Fibroblast of upper back skin (primary cell): ENCODE measurements at places on chromosomes 7 and 10.

DNA sequence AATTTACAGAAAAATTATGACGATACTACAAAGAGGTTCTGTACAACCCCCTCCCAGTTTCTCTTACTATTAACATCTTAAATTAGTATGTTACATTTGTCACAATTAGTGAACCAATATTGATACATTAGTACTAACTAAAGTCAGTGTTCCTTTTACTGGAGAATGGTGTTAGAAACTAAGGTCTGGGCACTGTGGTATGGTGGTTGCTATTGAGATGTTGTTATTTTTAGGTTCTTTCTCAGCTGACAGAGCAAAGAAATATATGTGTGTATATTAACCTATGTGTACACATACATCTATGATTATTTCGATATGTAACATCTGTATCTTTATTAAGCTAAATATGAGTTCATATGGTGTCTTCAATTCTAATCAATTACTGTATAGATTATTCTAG, 11.7 kb upstream of the CFTR start:
- DNase-seq, result no peak

- no peak for DNase-seq
Measured at GRCh38 chr7:585229-585711, 65.6 kb upstream of the PDGFA start.

GRCh38 chr7:81004098-81004497, 85.2 kb upstream of the SEMA3C start:
- DNase-seq, result peak; percentile 26

GRCh38 chr10:117539903-117540639, 2.5 kb upstream of the EMX2 start:
- DNase-seq, result no peak

DNA sequence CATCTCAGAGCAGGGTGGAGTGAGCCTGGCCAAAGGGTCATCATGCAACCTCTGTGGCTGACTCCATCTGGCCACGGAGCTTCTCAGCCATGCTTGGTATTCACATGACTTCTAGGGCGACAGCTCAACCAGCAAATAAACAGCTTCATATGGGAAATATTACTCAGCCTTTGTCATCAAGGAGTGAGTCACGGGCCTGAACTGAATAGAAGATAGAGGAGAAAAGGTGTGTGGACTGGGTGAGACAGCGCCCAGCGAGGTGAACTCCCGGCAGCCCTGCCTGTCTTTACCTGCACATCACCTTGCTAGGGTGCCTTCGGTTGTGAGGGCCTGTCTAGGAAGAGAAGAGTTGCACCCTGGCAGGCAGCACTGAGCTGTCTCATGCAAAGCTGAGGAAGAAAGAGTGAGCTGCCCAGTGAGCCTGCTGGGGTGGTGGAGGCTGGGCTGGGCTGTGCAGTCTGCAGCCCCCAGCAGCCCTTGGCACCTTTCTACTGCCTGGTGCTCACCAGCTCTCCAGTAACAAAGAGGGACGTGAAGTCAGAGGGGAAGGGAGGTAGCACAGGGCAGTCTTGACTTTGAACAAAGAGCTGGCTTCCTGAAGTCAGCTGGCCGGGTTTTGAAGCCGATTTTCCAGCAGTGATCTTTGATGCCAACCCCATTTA, 114.2 kb downstream of the EGFR start:
- DNase-seq, result peak; percentile 98

DNA sequence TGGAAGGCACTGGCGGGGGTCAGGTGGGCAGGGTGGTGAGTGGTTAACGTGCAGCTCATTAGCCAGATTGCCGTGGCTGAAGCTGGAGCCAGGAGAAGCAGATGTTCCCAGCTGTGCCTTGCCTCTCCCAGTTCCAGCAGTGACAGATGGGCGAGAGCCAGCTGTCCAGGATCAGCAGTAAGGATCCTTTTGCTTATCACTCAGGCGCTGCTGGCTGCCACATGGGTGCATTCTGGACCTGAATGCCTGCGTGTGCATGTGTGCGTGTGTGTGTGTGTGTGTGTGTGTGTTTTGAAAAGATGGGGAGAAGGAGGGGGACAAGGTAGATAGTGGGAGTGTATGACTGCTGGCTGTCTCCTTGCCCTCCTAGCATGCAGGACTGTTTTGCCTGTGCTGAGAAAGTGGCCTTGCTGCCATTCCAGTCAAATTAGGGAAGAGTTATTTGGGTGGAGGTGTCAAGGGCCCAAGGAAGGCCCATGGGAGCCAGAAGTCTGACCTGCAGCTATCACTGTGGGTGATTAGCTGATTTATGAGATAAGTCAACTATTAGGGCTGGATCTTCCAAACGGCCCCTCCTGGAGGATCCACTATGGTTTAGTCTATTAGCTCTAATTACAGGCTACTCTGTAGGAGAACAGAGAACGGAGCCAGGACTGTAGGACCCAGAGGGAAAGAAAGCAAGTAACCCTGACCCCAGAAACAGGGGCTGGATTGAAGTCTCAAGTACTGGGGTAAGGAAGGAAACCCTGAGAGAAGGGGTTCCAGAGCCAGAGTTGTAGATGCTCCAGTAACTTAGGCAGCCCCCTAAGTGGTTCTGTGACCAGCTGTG, 3.3 kb downstream of the EPHA1 start:
- DNase-seq, result peak; percentile 13

DNA sequence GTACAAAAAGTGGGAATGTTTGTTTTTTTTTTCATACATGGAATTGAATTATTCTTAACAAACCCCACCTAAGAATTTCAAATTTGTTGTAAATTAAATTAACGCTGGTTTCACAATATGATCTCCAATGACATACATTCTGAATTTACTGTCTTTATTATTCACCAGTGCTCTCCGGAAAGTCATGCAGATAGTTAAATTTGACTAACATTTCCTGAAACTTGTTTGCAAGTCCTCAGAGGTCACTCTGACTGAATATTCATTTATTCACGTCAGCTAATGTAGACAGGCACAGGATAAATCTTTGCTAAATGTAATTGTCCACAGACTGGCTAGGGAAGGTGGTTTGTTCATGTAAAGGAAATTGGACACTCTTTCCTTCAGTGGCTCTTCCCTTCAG, 730.4 kb downstream of the PHTF2 start:
- DNase-seq, result no peak

DNA sequence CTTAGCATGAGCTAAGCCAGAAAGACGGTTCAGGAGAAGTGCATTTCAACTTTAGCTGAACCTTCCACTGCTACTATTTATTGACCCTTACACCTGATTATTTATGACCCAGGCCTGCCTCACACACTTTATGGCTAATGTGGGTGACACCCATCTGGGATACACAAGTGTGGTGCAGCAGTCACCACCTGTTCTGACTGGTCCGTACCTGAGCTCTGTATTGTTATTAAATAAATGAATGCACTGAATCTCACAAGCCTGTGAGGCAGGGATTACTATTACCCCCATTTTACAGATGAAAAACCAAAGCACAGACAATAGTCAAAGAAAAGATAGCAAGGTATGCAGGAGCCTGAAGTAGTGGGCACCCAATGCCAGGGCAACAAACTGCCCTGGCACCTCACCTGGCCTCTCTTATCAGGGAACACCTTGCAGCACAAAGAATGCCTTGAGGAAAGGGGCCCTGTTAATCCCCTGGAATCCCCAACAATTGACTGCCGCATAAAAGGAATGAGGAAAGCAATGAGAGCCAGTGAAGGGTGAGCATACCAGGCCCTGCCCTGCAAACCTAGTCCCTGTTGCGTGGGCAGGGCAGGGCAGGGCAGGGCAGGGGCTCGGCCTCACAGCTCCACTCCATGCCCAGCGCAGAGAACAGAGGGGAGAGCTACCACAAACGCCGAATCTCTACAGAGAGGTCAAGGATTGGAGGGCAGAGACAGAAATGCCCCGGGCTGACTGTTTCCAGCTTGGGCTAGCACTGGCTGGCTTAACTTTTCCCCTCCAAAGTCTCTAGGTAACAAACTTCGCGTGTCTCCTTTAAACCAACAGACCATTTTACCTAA, 1.3 kb downstream of the ANXA11 start:
- DNase-seq, result no peak

DNA sequence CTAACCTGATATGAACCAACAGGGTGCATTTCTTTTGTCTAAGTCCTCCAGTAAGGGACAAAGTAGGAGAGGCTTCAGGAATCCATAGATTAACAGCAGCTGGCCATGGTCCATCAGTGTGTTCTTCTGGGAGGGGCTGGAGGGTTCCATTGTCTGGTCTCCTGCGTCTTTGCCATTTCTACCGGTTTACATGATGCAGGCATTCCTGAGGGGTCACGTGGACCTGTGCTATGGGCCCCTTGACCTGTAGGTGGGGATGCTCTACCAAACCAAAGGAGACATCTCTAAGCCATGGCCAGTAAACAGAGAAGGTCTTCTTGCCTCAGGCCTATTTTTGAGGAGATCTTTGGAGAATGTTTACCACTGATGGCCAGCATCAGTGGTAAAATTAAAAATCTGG, 28.7 kb upstream of the HABP2 start:
- no peak for DNase-seq

DNA sequence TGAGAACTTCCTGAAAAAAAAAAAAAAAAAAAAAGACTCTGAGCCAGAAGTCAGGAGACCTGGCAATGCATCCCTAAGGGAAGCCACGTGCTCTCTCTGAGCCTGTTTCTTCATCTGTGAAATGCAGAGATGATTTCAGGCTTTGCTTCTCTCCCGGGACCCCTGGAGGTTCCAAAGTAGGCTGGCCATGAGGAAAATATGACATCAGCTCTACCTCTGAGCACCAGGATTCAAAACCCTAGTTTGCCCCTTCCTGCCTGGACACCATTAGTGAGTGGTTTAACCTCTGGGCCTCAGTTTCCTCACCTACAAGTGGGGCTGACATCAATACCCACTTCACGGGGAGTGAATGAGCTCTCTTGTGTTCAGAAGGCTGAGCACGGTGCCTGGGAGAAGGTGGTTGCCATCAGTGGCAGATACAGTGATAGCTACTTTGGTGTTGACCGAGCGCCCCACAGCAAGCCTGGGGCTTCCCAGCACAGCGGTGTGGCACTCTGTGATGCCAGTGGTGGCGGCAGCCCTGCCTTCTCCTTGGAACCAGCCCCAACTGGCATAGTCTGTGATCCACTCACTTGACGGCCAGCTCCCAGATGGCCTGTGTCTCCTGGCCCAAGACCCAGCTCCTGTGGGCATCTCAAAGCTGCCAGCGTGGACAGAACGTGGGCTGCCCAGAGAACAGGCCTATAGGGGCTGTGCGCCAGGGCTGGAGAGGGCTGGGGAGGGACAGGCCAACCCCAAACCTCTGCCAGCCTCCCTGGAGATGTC, 153.1 kb upstream of the UNC5B start:
- DNase-seq, result no peak

DNA sequence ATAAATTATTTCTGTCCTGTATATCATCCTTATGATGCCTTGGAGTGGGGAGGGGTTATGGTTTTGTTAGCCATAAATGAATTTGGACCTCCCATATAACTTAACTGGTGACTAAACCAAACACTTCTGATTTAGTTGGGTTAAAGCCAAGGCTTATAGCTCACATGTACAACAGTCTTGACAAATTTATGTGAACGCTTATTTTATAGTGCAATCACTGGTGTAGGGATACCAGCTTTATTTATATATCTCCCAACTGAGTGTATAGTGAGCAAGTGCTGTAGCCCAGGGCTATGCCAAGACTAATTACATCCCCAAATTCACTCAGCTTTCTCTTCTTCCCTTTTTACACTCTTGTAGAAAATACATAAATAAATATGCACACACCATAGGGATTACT, 956.2 kb downstream of the SORCS3 start:
- peak; percentile 3 for DNase-seq

- DNase-seq, result no peak
Measured at GRCh38 chr10:97163181-97163580, 22.6 kb downstream of the SLIT1 start.

DNA sequence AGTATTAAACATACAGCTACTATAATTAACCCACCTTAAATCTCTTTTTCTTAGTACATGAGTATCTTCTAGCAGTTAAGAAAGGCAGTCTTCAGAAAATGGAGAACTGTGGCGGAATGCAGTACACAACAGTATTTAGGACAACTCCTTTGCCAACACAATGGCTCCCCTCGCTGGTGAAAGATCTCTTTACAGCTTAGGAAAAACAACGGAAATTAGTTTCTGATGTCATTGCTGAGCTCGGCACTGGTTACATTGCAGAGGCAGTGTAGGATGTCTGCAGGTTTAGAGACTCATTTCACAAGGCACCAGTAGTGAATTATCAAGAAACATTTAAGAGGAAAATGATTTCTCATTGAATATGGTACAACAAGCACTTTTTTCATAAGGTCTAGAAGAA, 43.4 kb downstream of the GLRX3 start:
- peak; percentile 64 for DNase-seq

- DNase-seq, result no peak
Measured at GRCh38 chr10:131859341-131860020, 41.3 kb upstream of the PPP2R2D start.

DNA sequence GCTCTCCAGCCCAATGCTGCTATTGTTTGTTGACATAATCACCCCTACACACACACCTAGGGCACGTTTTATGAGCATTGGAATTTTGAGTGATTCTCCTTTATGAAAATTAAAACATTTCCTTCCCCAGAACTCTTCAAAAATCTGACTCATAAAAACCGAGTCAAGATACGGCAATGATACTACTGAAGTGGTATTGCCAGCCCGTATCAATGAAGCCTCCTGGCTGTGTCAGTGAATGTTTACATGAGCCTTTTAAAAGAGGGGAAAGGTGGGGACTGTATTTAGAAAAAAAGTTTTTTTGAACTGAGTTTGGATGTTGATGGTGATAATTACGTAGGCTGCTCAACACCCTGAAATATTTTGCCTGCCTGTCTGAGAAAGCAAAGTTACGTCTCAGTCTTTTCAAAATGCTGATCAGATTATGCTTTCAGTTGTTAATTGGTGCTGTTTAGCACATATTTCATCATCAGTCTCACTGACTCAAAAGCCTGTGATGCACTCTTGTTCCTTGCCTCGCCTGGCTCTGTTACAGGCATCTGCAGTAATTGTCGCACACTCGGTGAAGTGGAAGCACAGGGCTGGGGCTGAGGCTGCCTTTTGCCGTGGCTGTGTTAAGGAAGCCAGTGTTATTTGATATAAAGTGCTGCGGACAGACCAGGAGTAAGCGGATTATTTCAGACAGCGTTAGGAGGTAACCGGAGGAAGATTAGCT, 157.4 kb upstream of the TCF7L2 start:
- DNase-seq, result peak; percentile 66

DNA sequence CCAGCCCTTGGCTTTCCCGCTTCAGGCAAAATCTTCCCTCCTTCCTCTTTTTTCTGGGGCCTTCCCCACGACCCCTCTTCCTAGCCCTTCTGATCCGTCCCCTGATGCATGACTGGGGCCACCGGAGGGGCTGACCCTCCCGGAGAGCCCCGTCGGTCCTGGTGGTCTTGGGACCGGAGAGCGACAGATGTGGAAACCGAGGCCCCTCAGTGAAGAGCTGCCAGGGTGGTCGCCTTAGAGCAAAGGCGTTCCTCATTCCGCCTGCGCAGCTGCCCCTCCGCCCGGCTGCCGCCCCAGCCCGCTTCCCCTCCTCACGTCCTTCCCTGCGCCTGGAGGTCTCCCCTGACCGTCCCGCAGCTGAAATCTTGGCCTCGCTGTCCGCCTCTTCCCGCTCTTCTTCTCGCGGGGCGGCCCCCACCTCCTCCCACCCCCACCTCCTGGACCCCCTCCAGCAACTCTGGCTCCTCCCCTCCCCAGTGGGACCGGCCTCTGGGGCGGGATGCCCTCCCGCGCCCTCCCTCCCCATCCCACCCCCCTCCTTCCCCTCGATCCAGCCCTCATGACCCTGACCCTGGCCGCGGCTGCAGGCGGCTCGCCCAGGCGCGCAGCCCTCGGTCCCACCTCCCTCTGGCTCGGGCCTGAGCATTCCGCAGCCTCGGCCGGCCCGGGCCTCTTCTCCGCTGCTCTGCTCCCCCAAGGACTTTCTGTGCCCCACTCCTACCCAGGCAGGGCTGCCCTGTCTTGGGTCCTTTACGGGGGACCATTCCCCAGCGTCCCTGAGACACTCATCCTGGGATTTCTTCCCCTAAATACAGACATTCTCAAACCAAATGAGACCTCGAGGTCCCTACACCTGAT, at the start of gene RARRES2:
Gene RARRES2 (minus strand): TSS at position 367 of the 858 bp plus-strand sequence. CDS start 1,020 bp downstream, outside the sequence.
- DNase-seq, result no peak
